Hematopoietic multipotent progenitor cell (in vitro differentiated cells): ENCODE measurements at places on chromosomes 7 and 10. TPM values are rescaled to one million over a fixed set of nuclear protein-coding genes. Genes with fewer than 3 reads are reported as not detected.

The FOXI2 gene
- 0.54 TPM for total RNA-seq

The FGFBP3 gene
- 1.3 TPM for total RNA-seq

The CYP2C18 gene
- under 0.01 TPM for total RNA-seq

The MOGAT3 gene
- total RNA-seq = not detected

The DDC gene
- total RNA-seq = not detected

The WDR86 gene
- 1.1 TPM for total RNA-seq

The ZNF425 gene
- total RNA-seq = 3.0 TPM
